ENCODE measurements at places on chromosomes 7 and 10. TPM values are rescaled to one million over a fixed set of nuclear protein-coding genes. Genes with fewer than 3 reads are reported as not detected.

The SYPL1 gene
- 51.3 TPM for total RNA-seq

The PRKCQ gene
- total RNA-seq, result 60.1 TPM

The CALML5 gene
- not detected for total RNA-seq

The VWDE gene
- total RNA-seq, result 4.4 TPM

The NUPR2 gene
- not detected for total RNA-seq

The ERVW-1 gene
- not detected for total RNA-seq

The NEUROG3 gene
- total RNA-seq, result not detected

The NAT16 gene
- total RNA-seq, result not detected

The TOMM7 gene
- 208 TPM for total RNA-seq

The SPACDR gene
- 3.6 TPM for total RNA-seq

The RGR gene
- not detected for total RNA-seq

The POLD2 gene
- 135 TPM for total RNA-seq

The PNLIP gene
- total RNA-seq, result not detected

The CYP3A5 gene
- total RNA-seq, result not detected

The CLDN15 gene
- total RNA-seq, result 21.2 TPM

The CRHR2 gene
- total RNA-seq, result not detected

The PLAU gene
- 1.1 TPM for total RNA-seq

The GPR141 gene
- not detected for total RNA-seq

The PAPOLB gene
- 0.08 TPM for total RNA-seq

The NPSR1 gene
- total RNA-seq, result not detected

The TLL2 gene
- total RNA-seq, result not detected

The GJD4 gene
- not detected for total RNA-seq

The BCCIP gene
- 66.0 TPM for total RNA-seq

The NME8 gene
- not detected for total RNA-seq

The TRIM56 gene
- total RNA-seq, result 66.8 TPM

The SPDYE6 gene
- not detected for total RNA-seq

The CBX3 gene
- total RNA-seq, result 269 TPM

The ZNF722 gene
- total RNA-seq, result not detected

The CCDC146 gene
- 12.9 TPM for total RNA-seq

The ERLIN1 gene
- total RNA-seq, result 17.0 TPM

The DENND10 gene
- total RNA-seq, result 39.9 TPM

The LYZL1 gene
- not detected for total RNA-seq

The STEAP1 gene
- total RNA-seq, result not detected

The RUFY2 gene
- total RNA-seq, result 11.4 TPM

The EVX1 gene
- total RNA-seq, result not detected

The CDHR1 gene
- total RNA-seq, result 0.29 TPM

The RAMP3 gene
- total RNA-seq, result not detected

The PNLIPRP2 gene
- total RNA-seq, result not detected

The TNRC18 gene
- 52.1 TPM for total RNA-seq

The ACSL5 gene
- 50.7 TPM for total RNA-seq

The ACSM6 gene
- total RNA-seq, result not detected

The OR2A12 gene
- total RNA-seq, result not detected

The SLC16A9 gene
- 0.08 TPM for total RNA-seq

The CHN2 gene
- total RNA-seq, result 9.2 TPM

The OR2AE1 gene
- total RNA-seq, result 0.60 TPM

The POLR2J2 gene
- 19.4 TPM for total RNA-seq

The ITGB8 gene
- total RNA-seq, result not detected

The OPN1SW gene
- not detected for total RNA-seq

The RPEL1 gene
- not detected for total RNA-seq

The JCAD gene
- total RNA-seq, result 0.08 TPM

The TMEM176B gene
- not detected for total RNA-seq

The COL13A1 gene
- not detected for total RNA-seq

The CREB5 gene
- not detected for total RNA-seq

All from activated CD8-positive, alpha-beta T cell treated with anti-CD3 and anti-CD28 coated beads, Interleukin-2, amount 10 ng/mL, durations not matched to agents 7 days and 5 days (primary cell).